ENCODE measurements at places on chromosomes 1 and 21.
A peak's percentile ranks its signal among the peaks of the same experiment; 100 is the strongest.

- no peak for DNase-seq
Observed at GRCh38 chr21:46062471-46063211, 35.3 kb upstream of the COL6A2 start.

GRCh38 chr1:54608566-54609230 lies 14.6 kb downstream of the FAM151A start:
- DNase-seq = no peak

DNA sequence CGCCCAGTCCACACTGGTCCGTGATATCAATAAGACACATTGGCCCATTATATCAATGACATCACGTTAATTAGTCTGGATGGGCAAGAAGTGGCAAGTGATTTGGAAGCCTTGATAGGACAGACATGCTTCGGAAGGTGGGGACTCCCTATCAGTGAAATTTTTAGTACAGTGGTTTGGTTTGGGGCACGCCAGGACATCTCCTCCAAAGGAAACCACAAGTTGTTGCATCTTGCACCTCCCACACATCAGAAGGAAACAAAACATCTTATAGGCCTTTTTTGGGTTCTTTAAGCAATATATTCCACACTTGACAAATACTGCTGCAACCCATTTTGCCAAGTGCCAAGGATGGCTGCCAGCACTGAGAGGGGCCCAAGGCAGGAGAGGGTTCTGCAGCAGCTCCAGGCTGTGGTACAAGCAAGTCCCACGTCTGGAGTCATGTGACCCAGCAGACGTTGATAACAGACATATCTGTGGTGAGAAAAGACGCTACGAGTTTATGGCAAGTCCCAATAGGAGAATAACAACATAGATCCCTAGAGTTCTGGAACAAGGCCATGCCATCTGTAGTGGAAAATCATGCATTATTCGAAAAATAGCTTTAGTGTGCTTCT lies 95.3 kb upstream of the DISP3 start:
- DNase-seq = no peak

GRCh38 chr1:178940068-178940765 lies 69.3 kb upstream of the ANGPTL1 start:
- DNase-seq = no peak

DNA sequence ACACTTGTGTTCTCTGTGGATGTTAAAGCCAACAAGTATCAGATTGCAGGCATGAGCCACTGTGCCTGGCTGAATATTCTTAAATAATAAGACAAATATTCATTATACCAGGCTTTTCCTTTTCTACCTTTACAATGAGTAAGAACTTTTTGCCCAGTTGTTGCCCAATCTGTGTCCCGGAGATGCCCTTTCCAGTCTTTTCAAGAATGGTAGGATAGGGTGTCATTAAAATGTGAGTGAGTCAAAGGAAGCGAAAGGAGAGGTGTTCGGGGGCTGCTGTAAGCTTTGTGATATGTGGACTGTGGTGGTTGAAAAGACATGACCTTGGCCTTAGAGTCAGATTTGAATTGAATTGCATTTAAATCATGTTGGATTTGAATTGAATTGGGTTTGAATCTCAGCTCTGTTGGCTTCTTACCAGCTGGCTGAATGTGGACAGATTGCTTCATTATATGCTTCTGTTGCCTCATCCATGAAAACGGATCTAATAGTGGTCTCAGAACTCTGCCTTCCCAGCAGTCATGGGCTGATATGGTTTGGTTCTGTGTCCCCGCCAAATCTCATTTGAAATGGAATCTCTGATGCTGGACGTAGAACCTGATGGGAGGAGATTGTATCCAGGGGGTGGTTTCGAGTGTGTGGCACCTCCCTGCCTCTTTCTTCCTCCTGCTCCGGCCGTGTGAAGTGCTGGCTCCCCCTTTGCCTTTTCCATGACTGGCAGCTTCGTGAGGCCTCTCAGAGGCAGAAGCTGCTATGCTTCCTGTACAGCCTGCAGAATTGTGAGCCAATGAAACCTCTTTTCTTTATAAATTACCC lies 22.7 kb upstream of the AADACL3 start:
- no peak for DNase-seq

- peak; percentile 22 for DNase-seq
Observed at GRCh38 chr1:10693497-10694273, 102.8 kb downstream of the CASZ1 start.

- no peak for DNase-seq
Observed at GRCh38 chr1:172408958-172409357, 11.5 kb upstream of the C1orf105 start.

GRCh38 chr1:243706563-243706962 lies 143.5 kb downstream of the AKT3 start:
- DNase-seq = no peak

GRCh38 chr1:173134800-173135199 lies 72.3 kb downstream of the TNFSF4 start:
- no peak for DNase-seq

DNA sequence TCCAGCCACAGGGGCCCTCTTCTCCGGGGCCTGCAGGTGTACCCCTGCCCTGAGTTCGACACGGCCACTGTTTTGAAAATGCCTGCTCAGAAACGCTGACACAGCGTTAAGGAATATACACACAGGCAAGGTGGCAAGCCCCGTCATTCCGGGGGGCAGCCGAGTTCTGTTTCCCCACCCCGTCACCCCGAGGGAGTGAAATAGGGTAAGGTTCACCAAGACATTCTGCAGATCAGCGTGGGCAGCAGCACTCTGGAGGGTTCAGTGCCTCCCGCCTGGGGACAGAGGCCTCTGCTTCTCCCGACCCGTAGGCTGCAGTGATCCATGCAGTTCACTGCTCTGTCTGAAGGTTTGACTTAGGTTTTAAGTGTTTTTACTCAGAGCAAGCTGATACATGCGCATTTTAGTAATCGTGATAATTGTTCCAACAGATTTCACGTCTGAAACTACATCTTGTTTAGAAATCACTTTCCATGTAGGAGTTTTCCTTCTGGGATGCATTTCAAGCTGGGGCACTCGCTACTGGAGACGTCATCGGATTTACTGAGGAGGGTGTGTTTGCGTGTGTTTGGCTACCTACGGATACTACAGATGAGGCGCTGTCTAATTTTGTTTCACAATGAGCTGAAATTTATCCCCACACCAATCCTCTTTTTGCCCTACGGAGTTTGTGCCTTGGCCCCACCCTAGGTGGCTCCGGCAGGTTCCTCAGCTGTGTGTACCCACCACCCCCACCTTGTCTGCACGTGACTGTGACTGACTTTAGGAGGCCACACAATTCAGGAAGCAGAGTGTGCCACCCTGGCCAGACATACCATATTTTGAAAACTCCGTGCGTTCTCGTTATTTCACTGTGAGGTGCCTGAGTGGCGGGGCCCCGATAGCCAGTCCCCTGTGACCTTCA lies 63.5 kb downstream of the AGPAT3 start:
- DNase-seq = no peak

DNA sequence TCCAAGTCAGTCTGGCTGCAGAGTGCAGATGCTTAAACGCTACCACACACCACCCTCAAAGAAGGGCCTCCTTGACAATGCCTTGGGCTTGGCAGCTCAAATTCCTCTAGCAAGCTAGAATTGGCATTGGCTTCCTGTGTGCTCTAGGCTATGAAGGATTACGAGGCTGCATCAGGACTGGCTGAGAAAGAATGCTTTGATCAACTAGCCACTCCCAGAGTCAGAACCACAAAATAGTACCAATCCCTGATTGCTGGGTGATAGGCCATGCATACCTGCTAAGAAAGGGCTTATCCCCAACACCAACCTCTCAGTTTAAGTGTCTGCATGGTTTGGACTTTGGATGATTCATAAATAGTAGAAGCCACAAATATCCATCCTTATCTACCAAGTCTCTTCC lies 504.9 kb downstream of the OMA1 start:
- no peak for DNase-seq

DNA sequence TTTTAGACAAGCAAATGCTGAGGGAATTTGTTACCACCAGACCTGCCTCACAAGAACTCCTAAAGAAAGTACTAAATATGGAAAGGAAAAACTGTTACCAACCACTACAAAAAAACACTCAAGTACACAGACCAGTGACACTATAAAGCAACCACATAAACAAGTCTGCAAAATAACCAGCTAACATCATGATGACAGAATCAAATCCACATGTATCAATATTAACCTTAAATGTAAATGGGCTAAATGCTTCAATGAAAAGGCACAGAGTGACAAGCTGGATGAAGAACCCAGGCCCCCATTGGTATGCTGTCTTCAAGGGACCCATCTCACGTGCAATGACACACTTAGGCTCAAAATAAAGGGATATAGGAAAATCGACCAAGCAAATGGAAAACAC lies 529.9 kb upstream of the CAMK1G start:
- DNase-seq = no peak

- DNase-seq = no peak
Observed at GRCh38 chr1:221886743-221887414, 145.0 kb upstream of the DUSP10 start.

DNA sequence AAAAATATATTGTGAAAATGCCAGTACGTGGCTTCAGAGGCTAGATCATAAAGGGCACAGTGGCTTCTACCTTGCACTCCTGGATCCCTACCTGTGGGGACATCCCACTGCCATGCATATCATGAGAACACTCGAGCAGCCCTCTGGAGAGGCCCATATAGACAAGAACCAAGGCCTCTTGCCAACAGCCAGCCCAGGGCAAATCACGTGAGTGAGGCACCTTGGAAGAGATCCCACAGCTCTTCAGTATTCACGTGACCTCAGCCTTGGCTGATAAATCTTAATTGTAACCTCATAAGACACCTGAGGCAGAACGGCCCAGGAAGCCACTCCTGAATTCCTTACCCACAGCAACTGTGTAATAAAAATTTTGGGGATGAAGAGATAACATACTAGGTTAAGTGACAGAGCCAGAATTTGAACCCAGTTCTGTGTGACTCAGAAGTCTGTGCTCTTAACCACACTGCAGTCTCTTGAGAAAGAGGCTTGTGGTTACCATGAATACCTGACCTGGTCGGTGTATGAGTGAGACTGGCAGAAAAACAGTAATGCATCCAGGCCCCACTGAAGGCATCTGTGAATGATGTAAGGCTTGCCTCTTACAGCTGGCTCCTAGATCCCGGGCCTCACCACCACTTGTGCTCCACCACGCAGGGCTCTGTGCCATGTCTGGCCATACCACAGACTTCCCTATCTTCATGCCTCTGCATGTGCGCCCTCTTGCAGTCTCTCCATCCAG lies 6.9 kb upstream of the A3GALT2 start:
- no peak for DNase-seq

- DNase-seq = no peak
Observed at GRCh38 chr1:71510725-71511124, 429.9 kb upstream of the ZRANB2 start.

DNA sequence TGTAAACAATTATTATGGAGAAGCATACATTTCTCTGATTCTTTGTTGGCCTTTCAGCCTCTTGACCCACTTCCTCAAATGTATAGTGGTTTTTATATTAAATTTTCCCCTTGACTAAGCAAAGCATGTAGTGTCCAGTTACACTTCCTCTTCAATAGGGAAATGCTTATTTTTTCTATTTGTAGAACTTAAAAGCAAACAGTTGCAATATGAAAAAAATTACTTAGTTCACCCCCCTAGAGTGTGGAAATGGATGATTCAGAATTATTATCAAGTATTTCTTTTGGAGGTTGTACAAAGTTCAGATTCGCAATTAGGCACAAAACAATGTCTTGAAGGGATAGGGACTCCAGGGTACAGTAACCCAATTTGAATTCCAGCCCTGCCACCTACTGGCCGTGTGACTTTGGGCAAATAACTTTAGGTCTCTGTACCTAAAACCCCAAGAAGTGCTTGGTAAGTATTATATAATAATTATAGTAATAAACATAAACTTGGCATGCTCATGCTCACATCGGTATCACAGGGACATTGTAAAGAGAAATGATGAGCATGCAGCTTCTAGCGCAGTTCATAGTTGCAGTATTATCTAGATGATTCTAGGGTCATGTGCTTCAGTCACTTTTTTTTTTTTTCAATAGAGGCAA lies 28.6 kb upstream of the IFNGR2 start:
- DNase-seq = no peak

GRCh38 chr1:198775606-198776005 lies 136.8 kb downstream of the PTPRC start:
- no peak for DNase-seq

- no peak for DNase-seq
Observed at GRCh38 chr1:9321480-9321849, 28.8 kb downstream of the SPSB1 start.

- no peak for DNase-seq
Observed at GRCh38 chr1:193841857-193842256, 655.4 kb upstream of the B3GALT2 start.

GRCh38 chr1:22500471-22500870 lies 48.8 kb downstream of the ZBTB40 start:
- no peak for DNase-seq

DNA sequence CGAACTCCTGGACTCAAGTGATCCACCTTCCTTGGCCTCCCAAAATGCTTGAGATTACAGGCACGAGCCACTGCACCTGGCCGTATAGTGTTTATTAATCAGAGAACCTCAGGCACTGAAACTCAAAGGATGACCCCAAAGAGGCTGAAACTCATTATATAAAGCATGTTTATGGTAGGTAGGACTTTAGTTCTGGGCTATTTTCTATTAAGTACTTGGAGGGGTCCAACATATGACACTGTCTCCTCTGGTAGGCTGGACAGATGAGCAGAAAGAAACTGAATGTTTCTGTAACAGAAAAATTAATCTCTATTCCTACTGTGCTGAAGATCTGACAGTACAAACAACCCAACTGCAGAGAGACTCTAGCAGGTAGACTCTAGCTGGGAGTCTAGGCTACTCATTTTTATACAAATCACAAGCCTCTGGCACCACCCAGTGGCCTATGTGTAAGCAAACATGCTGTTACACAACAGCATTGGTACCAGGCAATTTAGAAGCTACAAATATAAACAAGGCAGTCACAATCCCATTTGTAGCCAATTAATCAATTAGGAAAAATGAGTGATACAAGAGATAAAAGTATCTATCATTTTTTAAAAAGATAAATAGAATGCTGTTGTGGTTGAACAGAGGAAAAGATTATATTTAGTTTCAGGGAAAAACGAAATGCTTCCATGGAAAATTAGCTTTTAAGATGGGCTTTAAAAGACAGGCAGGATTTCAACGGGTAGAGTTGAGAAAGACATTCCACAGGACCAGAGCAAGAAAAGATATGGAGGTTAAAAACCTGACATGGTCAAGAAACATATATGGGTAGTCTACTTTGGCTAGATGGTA lies 10.4 kb downstream of the DCAF8 start:
- DNase-seq = no peak

- no peak for DNase-seq
Observed at GRCh38 chr1:198186916-198187580, 30.2 kb downstream of the NEK7 start.

DNA sequence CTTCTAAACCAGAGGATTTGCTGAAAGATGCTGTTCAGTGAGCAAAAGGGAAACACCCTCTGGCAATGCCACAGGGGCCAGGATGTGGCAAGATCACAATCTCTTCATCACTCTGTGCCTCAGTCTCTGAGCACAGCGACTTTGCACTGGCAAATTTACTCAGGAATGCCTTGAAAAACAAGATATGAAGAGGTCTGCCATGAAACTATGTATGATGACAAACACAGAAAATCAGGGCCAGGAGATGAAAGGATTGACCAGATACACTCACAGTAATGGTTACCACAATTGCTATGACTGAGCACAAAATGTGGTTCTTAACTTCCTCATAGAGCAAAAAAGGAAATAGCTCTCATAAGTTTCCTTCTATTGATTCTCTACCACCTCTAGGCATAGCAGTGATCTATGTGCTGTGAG lies 5.8 kb downstream of the TTC13 start:
- DNase-seq = peak; percentile 25

Data from stimulated activated CD8-positive, alpha-beta memory T cell treated with anti-CD3 and anti-CD28 coated beads, Interleukin-15, amount 100 ng/mL, for 48 hours (primary cell).